ENCODE measurements at places on chromosomes 1 and 21. TPM values are rescaled to one million over a fixed set of nuclear protein-coding genes. Genes with fewer than 3 reads are reported as not detected.

DNA sequence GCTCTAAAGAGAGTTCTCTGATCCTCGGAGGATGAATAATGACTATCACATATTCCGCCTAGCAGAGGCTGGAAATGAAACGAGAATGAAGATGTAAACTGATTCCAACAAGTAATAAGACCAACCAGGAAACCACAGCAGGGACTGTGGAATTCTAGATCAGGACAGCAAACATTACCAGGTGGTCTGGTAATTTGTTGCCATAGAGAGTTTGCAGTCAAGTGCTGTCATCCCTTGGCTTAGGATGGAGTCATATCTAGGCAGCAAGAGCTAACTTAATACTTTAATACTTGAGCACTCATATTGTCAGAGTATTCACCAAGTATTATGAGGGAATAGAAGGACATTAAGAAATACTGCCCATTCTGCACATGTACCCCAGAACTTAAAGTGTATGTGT lies 45.1 kb upstream of the MUTYH start:
- no peak for DNase-seq

DNA sequence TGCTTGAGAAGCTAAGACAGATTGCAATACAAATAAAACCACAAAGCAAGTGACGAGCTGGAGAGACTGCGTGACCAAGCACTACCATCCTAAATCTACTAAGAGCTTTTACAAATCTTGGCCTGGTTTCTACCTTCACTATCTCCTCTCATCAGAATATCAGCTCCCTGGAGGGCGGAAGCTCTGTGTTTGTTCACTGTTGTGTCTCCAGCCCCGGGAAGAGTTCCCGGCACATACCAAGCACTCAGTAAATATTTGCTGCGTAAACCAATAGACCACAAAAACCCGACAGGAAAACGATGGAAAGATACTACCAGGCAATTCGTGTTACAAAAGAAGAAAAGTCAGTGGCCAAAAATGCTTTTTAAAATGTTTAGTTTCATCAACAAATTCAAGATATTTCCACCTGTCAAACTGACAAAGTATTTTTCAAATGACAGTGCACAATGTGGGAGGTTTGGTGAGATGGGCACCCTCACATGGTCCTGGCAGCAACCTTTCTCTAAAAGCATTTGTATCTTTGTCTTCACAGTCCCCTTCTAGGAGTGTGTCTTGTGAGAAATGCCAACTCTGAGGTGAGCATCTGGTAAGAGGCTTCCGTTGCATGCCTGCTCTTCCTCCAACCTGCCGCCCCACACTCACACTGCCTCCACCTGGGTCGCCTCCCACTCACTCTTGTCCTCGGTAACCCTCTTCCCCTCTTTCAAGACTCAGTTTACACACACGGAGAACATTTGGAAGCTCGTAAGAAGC lies 34.7 kb downstream of the SLC1A7 start:
- peak; percentile 89 for DNase-seq

GRCh38 chr1:47893412-47893811 lies 103.8 kb downstream of the TRABD2B start:
- DNase-seq = no peak

DNA sequence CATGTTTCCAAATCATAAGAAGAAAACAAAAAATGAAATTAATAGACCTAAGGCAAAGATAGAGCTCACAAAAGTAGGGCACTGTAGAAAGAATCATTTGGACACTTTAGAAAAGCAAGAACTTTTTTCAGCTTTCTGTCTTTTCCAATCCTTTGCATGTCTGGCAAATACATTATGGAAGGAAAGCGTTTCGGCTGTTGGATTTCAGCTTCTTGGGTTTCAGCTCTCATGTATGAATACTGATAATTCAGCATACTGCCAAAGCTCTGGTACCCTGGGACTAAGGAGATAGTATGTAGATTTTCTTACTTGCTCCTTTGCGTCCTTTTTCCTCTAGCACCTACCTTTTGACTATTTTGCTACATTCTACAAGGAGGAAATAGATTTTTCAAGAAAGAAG lies 375.9 kb downstream of the BRINP3 start:
- no peak for DNase-seq

DNA sequence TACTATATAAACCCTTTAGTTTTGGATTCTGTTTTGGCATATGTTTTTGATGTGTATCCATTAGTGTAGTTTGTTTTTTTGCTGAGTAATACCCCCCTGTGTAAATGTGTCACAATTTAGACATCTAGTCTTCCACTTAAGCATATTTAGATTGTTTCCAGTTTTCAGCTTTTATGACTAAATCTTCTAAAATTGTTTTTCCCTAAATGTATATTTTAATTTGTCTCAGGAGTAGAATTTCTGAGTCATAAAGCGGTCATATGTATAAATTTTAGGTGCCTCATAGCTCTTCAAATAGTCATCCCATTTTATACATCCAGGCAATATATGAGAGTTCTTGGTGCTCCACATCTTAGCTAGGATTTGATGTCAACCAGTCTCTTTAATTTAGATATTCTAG lies 1348.0 kb downstream of the MRPL39 start:
- no peak for DNase-seq

GRCh38 chr1:117493906-117494305 lies 111.9 kb upstream of the TENT5C start:
- no peak for DNase-seq

DNA sequence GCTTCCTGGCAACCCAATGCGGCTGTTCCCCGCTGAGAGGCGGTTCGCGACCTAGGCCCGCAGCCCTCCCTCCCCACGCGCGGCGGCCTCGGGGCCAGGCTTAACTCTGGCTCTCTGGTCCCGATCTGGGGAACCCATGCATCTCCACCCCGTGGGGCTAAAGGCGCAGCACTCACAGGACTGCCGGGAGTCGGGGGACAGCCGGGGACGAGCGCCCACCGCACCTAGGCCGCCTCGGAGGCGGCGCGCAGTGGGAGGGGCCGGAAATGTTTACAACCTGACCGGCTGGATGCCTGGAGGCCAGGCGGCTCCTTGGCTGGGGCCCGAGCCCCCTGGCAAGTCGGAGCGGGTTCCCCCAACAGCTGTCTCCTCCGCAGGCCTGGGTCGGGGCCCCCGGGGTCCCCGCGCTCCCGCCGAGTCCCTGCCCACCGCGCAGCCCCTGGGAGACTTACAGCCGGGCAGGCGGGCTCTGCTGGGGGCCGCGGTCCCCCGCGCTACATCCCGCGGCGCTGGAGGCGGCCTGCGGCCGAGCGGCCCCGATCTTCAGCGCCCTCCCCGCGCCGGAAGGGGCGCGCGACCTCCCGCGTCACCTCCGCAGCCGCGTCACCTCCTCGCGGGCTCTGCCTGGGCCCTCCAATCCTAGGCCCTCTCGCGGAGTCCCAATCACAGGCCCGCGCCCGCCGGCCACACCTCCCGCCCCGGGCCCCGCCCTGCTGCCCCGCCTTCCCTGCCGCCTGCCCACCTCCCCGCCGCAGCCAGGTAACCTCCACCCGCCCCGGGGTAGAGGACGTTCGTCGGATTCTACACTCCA lies at the start of gene ADIPOR1:
ADIPOR1 (minus strand) TSS at position 580 of the 811 bp plus-strand sequence. CDS start 7,242 bp downstream, outside the sequence.
- DNase-seq = peak; percentile 78

- no peak for DNase-seq
These were observed 41.5 kb downstream of the BACH1 start for GRCh38 chr21:29340228-29340627.

DNA sequence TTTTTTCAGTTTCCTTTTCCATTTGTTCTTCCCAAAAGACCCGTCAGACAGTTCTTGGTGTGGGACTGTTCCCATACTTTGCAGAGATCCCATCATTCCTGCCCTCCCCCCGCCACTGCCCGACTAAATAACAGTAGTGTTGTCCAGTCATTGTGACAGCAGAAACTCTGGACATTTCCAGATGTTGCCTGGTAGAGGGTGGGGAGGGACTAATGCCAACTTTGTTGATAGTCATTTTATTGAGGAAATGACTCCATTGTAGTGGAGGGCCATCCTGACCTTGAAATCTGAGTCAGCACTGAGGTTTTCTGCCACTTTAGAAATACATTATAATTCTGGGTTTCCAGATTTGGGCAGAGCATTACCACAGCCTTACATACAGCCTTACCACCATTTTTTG lies 85.4 kb downstream of the CEP350 start:
- DNase-seq = peak; percentile 49

DNA sequence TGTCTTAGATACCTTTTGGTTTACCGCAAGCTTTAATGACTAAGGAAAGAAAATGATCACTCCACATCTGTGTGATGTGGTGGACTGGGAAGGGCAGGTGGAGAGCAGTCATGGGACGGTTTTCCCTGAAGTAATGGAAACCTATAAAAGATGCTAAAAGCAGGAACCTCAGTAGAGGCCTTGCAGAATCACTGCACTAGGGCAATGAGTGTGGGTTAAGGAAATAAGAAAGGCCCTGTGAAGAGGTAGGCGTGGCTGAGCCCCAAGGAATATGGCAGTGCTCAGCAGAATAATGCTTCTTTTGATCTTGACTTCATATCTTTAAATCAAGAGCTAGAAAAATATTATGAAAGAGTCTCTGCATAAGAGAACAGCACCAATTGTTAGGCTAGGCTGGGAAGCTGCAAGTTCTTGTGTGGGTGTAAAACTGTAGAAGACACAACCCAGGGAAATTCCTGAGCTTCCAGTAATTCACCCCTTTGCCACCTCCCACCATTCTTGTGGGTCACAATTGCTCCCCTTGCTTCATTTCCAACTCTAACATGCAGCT lies 49.9 kb downstream of the CLCA4 start:
- no peak for DNase-seq

Gene KCNA3
- total RNA-seq = not detected

Gene CLCA4
- not detected for total RNA-seq

Gene WASF2
- 7.9 TPM for total RNA-seq

Gene NTMT2
- total RNA-seq = not detected

Gene UBL4B
- total RNA-seq = not detected

Gene BMP8B
- 0.08 TPM for total RNA-seq

Gene ITLN2
- not detected for total RNA-seq
